Left renal pelvis (tissue), 4 donors: ENCODE measurements at places on chromosomes 12 and 14.

- no peak for DNase-seq
Measured at GRCh38 chr12:106981788-106982187, 5.2 kb downstream of the MTERF2 start.

DNA sequence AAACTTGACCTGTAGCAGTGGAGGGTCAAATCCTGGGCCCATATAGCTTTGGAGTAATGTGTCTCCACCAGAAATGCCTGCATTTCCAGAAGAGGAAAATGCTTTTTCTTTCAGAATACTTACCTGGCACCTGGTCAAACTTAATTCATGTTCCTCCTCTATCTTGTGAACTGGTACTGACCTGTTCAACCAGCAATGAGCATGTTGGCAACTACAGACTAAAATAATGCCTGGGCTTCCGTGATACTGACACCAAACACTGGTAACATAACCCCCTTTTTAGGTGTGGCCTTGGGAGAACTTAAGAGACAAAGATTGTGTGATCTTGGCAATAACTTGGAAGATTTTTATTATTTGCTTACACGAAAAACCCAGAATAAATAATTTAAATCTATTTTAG, 23.8 kb upstream of the MGST1 start:
- no peak for DNase-seq

DNA sequence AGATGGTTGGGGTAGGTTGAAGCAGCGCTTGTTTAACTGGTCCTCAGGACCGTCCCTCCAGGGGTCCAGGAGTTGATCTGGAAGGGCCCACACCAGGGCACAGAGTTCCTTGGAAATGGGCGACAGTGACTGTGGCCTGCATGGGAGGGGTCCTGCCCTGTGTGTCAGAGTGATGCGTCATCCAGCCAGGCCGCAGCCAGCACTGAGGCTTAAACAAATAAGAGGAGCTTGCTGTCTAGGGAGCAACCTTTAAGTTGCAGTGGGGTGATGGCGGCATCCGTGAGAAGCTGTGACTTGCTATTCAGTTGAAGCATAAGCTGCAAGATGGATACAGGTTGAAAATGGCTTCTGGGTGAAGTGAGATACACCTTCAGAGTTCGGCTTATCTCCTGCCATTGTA, 20.2 kb downstream of the DCAF4 start:
- DNase-seq = no peak

- DNase-seq = no peak
Measured at GRCh38 chr14:106792543-106792942, 1266.2 kb downstream of the TMEM121 start.

DNA sequence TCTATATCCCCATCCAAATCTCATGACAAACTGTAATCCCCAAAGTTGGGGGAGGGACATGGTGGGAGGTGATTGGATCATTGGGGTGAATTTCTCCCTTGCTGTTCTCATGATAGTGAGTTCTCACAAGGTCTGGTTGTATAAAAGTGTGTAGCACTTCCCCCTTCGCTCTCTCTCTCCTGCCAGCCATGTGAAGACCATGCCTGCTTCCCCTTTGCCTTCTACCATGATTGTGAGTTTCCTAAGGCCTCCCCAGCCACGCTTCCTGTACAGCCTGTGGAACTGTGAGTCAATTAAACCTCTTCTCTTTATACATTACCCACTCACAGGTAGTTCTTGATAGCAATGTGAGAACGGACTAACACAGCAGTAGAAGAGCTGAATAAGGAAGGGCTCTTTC, 62.6 kb upstream of the VASH1 start:
- no peak for DNase-seq

DNA sequence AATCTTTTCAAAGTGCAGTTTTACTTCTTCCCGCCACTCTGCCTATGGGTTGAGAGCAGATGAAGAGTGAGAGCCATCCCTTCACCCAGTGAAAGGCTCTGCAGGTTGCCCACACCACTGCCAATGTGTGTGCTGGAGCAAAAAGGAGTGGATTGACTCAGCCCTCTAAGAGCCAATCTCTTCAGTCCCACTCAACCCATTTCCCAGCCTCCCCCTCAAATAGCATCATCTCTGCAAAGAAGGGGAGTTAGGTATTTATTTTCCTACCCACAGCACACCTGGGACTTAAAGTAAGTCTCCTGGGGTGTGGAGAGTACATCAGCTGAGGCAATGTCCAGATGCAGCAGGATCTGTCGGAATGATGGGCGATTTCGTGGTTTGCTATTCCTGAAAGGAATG, 15.3 kb downstream of the MAP3K12 start:
- no peak for DNase-seq

DNA sequence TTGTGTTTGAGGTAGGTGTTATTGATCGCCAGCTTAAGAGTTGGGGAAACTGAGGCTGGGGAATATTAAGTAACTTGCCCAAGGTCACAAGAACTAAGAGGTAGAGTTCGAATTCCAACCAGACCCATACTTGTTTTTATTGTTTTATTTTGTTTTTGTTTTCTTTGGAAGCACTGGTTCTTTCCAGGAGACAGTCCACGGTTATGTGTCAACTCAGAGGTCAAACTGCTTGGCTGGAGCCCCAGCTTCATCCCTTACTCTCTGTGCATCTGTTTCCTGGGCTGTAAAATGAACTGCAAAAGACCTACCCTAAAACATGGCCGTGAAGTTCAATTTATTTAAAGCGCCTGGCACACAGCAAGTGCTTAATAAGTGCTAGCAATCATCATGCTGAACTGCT, 74.4 kb upstream of the MAP1LC3B2 start:
- DNase-seq = no peak

DNA sequence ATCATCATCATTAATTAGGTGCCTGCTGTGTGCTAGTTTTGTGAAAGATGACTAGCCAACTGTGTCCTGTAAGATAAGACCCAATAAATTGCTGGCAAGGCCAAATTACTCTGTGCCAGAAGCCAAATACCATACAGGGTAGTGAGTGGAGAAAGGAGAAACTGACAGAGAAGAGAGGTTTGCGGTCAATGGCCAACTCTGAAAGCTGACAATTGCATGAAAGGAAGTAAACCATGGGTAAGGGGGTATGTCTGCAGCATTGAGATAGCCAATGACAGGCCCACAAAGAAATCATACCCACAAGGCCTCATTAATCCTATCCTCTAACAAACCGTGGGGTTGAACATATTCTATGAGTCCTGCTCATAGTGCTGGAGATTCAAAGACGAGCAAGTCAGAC, 236.6 kb upstream of the CCDC196 start:
- no peak for DNase-seq

- no peak for DNase-seq
Measured at GRCh38 chr14:101920271-101920670, 44.1 kb upstream of the DYNC1H1 start.

DNA sequence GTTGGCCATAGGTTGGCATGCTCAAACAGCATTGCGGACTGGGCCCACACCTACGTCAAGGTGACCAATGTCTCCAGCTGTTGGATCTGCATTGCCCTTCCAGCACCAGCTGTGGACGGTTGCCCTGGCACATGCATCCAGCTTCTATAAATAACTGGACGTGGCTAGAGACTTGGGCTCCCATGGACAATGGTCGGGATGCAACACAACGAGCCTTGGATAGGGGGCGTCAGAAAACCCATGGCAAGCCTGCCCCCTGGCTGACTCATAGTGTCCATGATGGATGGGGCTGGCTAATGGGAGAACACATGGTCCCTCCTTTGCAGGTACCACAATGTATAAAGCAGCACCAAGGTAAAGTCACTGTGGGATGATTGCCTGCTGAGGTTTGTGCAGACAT, 331.6 kb upstream of the FAR2 start:
- no peak for DNase-seq

GRCh38 chr14:61417141-61417540, 95.8 kb downstream of the PRKCH start:
- no peak for DNase-seq

GRCh38 chr12:51405801-51406207, 14.6 kb upstream of the GALNT6 start:
- no peak for DNase-seq

- DNase-seq = no peak
Measured at GRCh38 chr12:11685716-11686115, 36.2 kb downstream of the ETV6 start.

DNA sequence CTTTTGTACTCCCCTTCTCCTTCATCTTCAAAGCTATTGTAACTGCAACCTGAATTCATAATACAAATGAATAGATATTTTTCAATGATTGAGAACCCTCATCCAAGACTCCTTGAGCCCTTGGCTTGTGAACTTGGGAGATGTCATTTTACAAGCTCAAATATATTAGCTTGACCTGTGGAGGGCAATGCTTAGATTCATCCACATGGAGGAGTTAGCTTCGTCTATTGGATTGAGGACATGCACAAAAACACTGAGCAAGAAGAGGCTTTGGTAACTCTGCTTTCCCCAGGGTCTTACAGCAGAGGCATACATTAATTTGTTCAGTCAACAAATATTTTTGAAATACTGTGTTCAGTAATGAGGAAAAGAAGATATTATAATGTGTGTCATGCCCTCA, 101.1 kb downstream of the OTOGL start:
- no peak for DNase-seq

GRCh38 chr12:131928711-131929580, at the start of gene PUS1:
Gene PUS1 (plus strand): TSS chr12:131929276. CDS start chr12:131929723, 447 bp downstream.
- peak; percentile 90 for DNase-seq

- DNase-seq = no peak
Measured at GRCh38 chr12:67871231-67871630, 118.0 kb upstream of the IFNG-AS1 start.

DNA sequence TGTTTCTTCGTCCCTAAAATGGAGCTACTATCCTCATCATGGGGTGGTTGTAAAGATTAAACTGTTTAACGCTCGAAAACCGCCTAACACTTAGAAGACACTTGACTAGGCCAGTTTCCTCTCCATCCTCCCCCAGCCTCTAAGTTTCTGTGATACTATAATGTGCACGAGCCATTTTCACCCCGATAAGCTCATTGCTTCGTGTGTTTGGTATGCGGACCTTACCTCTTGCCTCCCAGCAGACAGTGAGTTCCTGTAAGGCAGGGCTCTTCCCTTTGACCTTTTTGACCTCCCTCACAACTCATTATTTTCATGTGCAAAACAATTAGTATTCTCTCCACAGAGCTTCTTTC, 499 bp upstream of the GXYLT1 start:
- DNase-seq = no peak

GRCh38 chr12:92065018-92065499, 80.6 kb downstream of the BTG1 start:
- no peak for DNase-seq
